ENCODE measurements at places on chromosomes 2 and 18.

- DNase-seq = peak; percentile 64
Measured at GRCh38 chr2:99066075-99066958, 75.2 kb upstream of the C2orf15 start.

DNA sequence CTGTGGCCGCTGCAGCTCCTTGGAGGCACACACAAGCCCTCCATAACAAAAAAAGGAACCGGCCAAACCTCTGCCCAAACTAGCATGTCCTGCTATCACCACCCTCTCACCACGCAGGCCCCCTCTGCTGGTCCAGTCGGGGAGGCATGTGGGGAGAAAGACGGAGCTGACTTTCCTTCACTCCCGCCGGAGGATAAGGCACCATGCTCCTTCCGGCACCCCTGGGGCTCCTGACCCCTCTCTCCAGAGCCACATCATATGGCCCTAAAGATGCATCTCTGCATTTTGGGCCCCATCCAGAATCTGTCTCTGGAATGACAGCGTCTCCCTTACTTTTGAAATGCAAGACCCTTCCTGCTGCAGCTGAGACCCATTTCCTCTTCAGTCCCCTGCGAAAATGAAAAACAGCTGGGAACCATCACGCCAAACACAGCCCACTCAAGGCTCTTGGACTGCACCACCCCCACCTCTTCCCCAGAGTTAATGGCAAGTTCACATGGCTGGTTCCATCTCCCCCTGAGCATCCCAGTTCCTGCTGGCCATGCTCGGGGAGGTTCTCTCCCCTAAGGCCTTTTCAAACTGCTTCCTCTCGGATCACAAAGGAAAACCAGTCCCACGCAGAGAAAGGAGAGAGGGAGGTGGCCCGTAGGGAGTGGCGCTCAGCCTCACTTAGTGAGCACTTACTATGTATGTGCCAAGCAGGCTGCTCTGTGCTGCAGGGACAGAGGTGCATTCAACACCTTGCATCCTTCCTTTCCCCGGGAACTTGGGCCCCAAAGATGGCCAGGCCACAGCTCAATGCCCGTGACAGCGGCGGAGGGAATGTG is 35.2 kb upstream of the MLPH start:
- DNase-seq = no peak

GRCh38 chr2:9327873-9328352 is 95.4 kb downstream of the ITGB1BP1 start:
- DNase-seq = peak; percentile 24

DNA sequence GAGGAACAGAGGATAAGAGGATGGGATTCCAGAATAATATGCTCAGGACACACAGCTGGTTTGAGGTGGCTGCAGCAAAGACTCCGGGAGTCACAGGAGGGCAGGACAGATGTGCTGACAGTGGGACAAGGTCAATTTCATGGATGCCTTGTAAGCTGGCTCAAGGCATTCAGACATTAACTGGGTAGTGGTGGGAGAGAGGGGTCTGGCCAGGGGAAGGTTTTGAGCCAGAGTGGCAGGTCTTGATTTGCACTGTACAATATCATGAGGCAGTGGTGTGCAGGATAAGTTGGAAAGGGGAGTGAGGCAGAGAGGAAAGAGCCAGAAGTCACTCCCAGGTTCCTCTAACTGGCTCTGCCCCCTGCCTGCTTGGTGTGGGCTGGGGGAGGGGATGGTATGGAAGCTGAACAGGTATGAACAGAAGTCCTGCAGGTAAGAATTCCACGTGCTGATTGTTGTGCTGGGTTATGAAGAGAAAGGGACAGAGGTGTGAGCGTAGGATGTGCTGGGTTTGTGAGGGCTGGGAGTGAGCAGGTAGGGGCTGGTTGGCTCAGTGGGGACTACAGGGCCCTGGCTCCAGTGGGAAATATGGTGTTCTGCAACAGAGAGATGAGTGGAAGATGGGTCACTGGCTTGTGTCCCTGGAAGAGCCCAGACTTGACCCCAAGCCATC is 141.7 kb upstream of the COPS8 start:
- DNase-seq = no peak

DNA sequence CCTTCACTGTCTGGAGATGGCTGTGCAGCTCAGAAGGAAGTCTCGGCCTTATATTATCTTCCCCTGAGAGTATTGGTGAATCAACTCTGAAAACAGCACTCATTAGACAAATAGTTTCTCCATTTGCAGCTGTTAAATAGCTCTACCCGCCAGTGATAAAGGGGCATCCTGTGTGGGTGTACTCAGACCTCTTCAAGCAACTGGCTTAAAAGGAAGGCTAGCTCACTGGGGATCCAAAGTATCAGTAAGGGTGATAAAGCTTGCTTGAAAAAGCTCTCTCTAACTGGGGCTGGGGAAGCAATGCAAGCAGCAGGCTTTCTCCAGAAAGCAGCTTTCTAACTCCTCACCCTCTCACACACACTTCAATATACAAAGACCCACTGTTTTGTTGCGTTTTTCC is 64.9 kb upstream of the PSMD14 start:
- DNase-seq = no peak

All from erythroblast (primary cell).